ENCODE measurements at places on chromosomes 13 and 19.

- no peak for DNase-seq
Observed at GRCh38 chr13:29125934-29126424, 305.8 kb downstream of the MTUS2 start.

GRCh38 chr13:84574851-84575250 is 692.6 kb upstream of the SLITRK1 start:
- DNase-seq: no peak

DNA sequence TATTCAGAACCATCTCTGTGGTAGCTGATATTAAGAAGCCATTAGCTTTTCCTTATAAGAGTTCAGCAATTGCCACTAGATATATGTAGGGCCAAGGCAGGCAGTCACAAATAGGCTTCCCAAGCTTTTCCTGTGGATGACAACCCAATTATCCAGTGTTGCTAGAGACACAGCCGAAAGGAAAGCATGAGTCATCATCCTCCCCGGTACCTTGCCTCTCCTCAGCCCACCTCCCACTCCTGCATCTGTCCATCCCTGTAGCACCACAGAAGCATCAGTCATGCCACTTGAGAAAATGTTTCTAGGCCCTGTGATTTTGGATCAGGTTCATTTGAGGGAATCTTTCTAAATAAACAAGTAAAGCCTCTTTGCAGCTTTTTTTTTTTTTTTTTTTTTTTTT is 204.3 kb downstream of the DNAJC15 start:
- no peak for DNase-seq

DNA sequence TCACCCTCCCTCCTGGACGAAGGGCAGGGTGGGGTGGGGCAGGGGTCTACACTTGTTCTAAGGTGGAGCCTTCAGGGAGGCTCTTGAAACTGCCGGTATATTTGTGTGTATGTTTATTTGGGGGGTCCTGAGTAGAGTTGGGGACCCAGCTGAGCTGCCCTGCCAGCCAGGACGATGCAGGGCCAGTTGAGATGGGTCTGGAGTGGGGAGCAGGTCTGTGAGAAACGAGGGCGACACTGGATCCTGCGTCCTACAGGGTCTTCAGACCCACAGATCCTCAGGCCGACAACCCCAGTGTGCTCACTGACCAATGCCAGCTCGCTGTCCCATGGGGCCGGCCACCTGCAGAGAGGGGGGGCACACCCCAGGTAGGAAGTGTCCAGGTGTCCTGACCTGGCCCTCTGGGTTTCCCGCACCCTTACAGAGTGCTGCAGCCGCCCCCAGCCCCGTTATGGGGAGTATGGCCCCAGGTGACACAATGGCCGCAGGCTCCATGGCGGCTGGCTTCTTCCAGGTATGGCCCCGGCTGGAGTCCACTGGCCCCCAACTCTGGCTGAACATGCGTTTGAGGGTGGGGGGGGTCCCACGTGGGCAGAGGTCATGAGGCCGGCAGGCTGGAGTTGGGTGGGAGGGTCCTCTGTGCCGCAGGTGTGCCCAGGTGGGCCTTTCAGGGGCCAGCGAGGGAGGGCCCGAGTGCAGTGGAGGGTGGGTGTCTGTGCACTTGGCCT is 7.4 kb downstream of the ISYNA1 start:
- DNase-seq: no peak

GRCh38 chr13:21478881-21479808 is 20.0 kb upstream of the ZDHHC20 start:
- DNase-seq: peak; percentile 85

- DNase-seq: no peak
Observed at GRCh38 chr13:97003071-97003470, 8.8 kb upstream of the OXGR1 start.

DNA sequence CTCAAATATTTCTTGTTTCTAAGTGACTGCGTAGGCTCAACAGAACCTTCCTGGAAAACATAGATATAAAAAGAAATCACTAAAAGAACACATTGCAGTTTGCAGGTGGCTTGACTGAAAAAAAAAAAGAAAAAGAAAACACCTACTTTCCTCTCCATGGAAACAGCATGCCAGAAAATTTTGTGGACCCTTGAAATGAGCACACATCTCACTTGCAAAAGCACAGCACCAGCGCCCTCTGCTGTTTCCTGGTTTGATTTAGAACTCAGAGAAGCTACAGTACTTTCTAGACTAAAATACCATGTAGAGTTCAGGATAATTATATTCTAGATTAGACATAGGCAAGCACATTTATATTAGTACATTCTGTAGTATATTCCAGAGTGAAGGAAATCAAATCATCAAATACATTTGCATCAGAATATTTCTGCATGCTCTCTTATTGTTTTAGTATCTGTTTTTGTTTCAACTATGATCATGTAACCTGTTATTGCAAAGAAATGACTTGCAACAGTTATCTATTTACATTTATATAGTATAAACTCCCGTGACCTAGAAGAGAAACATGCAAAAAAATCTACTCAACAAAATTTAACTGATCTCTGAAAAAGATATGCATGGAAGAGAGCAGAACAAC is 22.3 kb upstream of the XPO4 start:
- DNase-seq: peak; percentile 68

GRCh38 chr13:28573595-28574373 is 78.9 kb upstream of the FLT1 start:
- DNase-seq: no peak

- no peak for DNase-seq
Observed at GRCh38 chr13:42337808-42338600, 66.1 kb downstream of the AKAP11 start.

- no peak for DNase-seq
Observed at GRCh38 chr19:48746738-48747575, at the start of gene IZUMO1. IZUMO1 (minus strand) TSS chr19:48746909; CDS start chr19:48745859, 1,050 bp downstream.

- no peak for DNase-seq
Observed at GRCh38 chr13:49641801-49642291, 13.5 kb downstream of the ARL11 start.

GRCh38 chr19:47240996-47241918 is 10.3 kb upstream of the BBC3 start:
- DNase-seq: peak; percentile 65

DNA sequence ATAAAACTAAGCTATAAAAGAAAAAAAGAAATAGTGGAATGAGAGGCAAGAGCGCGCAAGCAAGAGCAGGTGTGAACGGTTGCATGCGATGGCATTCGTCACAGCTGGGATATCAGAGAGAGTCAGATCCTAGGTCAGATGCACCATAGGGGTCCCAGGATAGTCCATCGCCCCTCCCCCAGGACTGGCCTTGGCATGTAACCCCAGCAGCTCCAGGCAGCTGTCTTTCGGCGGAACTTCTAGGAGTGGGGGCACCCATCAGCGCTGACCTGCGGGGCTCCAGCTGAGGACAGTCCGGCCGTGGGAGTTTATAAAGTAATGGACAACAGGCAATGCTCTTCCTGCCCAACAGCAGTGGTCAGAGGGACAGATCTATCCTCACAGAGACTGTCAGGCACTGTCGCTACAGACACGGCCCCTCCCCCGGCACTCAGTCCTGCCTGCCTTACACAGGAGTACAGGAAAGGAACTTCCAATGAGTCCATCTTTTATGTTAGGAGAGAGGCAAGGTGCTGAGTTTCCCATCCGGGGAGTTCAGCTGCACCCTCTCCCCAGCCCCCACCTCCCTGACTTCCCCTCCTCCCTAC is 1.4 kb downstream of the SIAH3 start:
- no peak for DNase-seq

DNA sequence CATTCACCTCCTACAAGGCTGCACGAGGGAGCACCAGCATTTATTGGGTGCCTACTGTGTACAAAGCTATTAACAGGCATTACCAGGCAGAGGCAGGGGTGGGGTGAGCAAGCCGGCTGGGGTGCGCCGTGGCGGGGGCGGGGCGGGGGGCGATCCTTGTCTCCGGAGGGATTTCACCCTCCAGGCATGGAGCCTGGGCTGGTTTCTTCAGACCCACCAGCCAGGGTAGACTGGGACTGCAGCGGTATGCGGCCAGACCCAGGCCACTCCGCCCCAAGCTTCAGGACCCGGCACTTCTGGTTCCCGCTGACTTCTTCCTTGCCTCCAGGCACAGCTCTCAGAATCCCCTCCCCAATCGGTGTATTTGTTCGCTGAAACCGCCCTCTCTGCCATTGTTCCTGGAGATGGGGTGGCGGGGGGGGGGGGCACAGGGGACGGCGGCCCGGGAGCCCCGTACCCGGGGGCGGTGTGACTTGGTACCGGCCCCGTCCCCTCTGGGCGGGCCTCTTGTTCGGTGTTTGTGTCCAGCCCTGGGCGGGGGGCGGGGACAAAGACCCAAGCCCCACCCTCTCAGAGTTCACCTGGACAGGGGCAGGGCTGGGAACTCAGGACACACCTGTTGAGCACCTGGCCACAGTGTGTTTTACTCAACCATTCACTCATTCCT is 14.4 kb downstream of the TJP3 start:
- peak; percentile 46 for DNase-seq

DNA sequence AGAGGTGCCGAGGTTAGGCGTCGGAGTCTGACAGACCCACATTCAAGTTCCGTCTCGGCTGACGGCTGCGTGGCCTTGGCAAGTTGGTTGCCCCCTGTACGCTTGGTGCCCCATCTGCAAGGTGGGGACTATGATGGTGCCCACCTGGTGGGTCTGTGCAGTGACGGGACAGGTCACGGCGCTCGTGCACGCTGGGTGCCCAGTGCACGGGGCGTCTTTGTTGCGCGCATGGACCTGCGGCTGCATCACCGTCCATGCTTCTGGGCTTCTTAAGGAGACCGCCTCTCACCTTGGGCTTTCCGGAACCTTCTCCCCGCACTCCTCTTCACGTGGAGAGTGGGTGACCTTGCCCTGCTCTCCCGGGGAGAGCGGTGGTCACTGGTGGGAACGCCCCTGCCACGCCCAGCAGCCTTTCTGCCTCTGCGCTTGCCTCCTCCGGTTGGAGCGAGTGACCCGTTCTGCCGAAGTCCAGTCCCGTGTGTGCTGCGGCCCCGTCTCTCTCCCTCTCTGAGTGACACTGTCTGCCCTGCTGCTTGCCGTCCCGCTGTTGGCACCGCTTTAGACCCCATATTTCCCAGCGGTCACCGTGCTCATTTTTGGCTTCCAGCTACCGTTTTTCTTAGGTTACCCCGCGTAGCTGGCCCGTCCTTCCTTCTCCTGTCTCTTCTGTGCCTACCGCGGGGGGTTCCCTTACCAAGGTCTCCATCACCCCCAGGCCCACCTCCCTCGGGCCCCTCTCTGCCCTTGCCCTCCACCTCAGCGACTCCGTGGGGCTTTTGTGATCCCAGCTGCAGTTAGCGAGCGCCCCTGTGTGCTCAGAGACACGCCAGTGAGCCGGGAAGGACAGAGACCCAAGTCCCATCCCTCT is 6.4 kb downstream of the ATP11A start:
- DNase-seq: no peak

DNA sequence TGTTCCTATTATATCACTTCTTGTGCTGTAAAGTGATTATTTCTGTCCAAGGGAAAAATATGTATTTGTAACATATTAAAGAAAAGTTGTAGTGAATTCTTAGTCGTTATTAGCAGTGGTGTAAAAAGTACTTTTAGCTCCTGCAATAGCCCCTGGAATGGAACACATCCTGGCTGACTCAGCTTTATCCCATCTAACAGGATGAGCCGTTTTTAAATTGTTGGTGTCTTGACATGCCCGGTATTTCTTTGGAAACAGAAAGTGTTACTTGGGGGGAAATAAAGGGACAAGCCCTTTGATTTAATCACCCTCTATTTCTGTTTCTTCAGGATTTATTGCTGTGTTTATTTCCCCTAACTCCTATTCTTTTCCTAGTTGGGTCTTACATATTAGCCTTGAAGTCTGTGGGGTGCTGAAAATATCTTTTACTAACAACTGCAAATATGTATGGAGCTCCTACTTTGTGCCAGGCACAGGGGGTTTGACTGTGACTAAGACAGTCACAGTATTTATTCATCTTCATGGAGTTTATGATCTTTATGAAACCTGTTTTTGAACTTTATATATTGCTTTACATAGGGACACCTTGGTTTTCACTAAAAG is 17.9 kb downstream of the COG3 start:
- DNase-seq: no peak

DNA sequence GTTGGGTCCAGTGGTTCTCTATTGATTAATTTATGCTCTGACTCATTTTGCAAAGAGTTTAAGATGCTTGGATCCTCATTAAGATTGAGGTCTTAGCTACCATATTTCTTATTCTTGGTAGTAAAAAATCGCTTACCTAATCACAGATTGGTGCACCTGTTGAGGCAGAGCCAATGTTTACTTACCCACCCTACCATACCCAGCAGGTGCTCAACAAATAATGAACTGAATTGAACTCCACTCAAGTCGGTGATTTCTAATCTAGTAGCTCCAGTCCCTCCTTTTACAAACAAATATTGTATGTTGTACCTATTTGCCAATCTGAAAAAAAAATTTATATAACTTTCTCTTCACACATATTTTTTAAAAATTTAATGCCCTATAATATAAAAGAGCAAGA is 361.0 kb downstream of the FGF14 start:
- DNase-seq: no peak

- DNase-seq: no peak
Observed at GRCh38 chr19:1873524-1874473, 10.4 kb upstream of the KLF16 start.

- no peak for DNase-seq
Observed at GRCh38 chr19:35342430-35342829, 5.3 kb upstream of the FFAR1 start.

- no peak for DNase-seq
Observed at GRCh38 chr19:8702350-8702749, 3.8 kb upstream of the ACTL9 start.

GRCh38 chr13:90686442-90686841 is 661.0 kb upstream of the MIR17HG start:
- DNase-seq: no peak

- no peak for DNase-seq
Observed at GRCh38 chr13:72886272-72887067, 104.5 kb downstream of the PIBF1 start.

DNA sequence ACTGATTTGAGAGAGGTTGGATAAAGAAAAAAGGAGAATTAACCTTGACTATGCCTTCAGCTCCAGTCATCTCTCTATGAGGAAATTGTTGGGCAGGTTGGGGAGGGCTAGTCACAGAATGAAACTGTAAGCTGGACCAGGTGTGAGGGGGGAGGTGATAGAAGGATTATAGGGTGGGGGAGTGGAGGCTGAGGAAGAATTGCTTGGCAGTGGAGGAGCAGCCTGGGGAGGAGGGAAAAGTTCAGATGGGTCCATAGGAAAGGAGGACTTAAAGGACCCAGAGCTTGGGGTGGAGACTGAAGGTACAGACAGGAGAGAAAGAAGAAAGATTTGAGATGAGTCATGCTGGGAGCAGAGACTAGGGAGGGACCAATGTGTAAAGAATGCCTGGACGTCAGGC is 8.2 kb upstream of the ZNF431 start:
- DNase-seq: no peak

GRCh38 chr19:29285187-29285687 is 72.3 kb upstream of the UQCRFS1 start:
- no peak for DNase-seq

GRCh38 chr13:34587576-34587975 is 354.5 kb upstream of the NBEA start:
- no peak for DNase-seq

DNA sequence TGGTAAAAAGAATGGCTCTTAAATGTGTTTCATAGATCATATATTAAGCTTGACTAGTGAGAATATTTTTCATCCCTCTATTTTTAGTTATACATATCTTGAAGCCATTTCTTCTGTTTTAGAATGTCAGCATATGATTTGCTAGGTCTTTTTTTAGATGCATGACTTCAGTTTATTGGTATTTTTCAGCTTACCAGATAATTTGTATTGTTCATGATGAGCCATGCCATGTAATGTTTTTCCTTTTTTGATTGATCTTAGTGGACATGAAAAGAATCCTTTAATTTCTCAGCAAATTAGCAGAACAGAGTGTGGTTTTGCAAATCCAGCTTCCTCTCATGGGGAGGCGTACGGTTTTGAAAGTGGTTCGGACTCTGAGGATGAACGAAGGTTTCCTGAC is 168.5 kb downstream of the LMO7 start:
- DNase-seq: no peak

GRCh38 chr19:33416307-33417215 is 43.1 kb downstream of the CEBPG start:
- peak; percentile 90 for DNase-seq
